ENCODE measurements at places on chromosomes 3 and 15.

DNA sequence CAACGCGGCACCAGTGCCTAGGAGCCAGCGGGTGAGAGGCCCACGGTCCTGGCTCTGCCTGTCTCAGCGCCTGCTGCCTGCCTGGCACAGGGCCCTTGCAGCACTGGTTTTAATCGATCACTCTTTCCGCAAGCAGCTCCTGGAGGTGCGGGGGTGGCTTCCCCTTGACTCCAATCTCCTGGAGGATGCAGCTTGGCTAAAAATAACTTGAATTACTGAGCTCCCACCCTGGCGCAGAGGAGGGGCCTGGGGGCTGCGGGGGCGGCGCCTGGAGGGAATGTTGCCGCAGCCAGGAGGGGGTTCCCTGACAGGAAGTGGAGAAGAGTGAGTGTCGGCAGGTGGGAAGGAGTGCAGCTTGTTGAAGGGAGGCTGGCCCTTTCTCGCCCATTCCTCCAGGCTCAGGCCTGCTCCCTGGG lies 9.9 kb upstream of the RPL29 start:
- DNase-seq = peak; percentile 87

- no peak for DNase-seq
These were observed 68.3 kb downstream of the SMAD3 start for GRCh38 chr15:67133738-67134066.

GRCh38 chr3:171169443-171169842 lies 142.9 kb upstream of the SLC2A2 start:
- DNase-seq = no peak

GRCh38 chr3:170539897-170540296 lies 46.0 kb downstream of the SLC7A14 start:
- DNase-seq = no peak

GRCh38 chr15:99120050-99120777 lies 15.3 kb downstream of the SYNM start:
- DNase-seq = peak; percentile 30
